MM.1S (cell line): ENCODE measurements at places on chromosomes 7 and 10.

DNA sequence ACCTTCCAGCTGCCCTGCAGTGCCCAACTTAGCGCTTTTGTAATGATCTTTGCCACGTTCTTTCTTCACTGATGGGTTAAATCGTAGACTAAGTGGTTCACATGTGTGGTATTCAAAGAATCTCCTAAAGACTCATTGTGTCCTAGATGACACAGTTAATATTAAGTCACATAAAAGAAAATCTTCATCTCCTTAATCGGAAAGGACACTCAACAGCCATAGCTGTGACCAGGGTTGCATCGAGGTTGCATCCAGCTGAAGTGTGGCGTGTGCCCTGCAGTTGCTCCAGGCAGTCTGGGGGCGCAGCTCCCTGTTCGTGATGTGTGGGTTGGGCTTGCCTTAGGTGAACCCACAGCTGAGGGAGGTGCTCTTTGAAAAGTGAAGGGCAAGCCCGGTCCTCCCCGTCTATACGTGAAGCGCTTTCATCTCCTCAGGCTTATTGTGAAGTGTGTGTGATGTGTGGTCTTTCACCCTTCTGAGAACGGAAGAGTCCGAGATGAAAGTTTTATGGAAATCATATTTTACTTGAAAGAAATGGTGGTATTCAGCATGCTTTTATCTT, 122.7 kb downstream of the TRRAP start:
- DNase-seq, result no peak
- H3K27ac ChIP-seq, result no peak overlapping the region
- no peaks in the 10 kb centered on the region for H3K4me1 ChIP-seq
- H3K4me3 ChIP-seq, result no peak overlapping the region

- DNase-seq, result no peak
- no peaks in the 10 kb centered on the region for H3K27me3 ChIP-seq
- peaks cover 15% of the 10 kb centered on the region; the same call in 1 of the 2 replicates for H3K4me1 ChIP-seq
- no peak overlapping the region; the same call in 1 of the 2 replicates for H3K27ac ChIP-seq
- H3K36me3 ChIP-seq, result no peaks in the 10 kb centered on the region
Measured at GRCh38 chr10:69317626-69318105, 39.4 kb downstream of the HK1 start.

GRCh38 chr7:66768865-66769832, 28.6 kb downstream of the RABGEF1 start:
- H3K4me3 ChIP-seq, result no peak overlapping the region
- no peak overlapping the region for H3K27ac ChIP-seq
- H3K36me3 ChIP-seq, result no peaks in the 10 kb centered on the region
- no peaks in the 10 kb centered on the region for H3K27me3 ChIP-seq
- no peaks in the 10 kb centered on the region for H3K4me1 ChIP-seq
- DNase-seq, result no peak

DNA sequence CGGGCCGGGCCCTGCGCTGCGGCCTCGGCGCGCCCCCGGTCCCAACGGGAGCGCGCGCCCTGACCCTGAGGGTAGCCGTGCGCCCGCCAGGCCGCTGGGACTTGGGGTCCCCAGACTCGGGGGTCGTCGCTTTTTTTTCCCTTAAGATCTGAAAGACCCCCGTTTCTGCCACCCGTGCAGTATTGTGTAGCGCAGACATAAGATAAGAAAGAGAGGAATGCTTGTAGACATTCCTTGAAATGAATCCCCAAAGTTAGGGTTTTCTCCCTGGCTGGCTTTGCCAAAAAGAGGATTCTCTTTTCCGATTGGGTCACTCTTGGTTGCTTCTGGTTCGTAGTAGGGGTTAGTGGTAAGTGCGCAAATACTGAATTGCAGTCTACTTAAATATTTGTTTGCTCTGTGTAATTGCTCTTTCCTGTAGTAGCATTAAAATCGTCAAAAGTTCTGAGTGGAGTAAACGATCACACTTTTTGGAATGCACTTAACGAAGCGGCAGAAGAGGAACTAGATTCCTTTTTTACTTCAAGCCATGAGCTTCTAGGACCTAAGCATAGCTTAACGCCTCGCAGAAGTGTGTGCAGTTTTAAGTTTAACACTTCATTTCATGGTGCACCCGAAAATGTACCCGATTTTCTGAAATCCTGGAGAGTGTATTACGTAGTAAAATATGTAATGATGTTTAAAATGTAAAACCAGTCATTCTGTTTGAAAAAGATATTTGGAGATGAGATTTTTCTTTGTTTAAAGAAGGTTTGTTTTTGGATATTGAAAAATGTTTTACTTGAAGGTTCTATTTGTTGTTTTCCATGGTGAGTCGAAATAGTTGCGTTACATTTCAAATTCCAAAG, 1.3 kb downstream of the CUL1 start:
- peak overlapping the region; percentile 80 for H3K4me3 ChIP-seq
- H3K36me3 ChIP-seq, result no peaks in the 10 kb centered on the region
- H3K27me3 ChIP-seq, result no peaks in the 10 kb centered on the region
- peaks cover 41% of the 10 kb centered on the region for H3K4me1 ChIP-seq
- peak overlapping the region; percentile 83 for H3K27ac ChIP-seq

- no peak overlapping the region for H3K27ac ChIP-seq
- no peak for DNase-seq
- no peaks in the 10 kb centered on the region for H3K4me1 ChIP-seq
Measured at GRCh38 chr7:132125096-132125495, 451.2 kb downstream of the PLXNA4 start.
